Stimulated activated CD8-positive, alpha-beta memory T cell treated with anti-CD3 and anti-CD28 coated beads, Interleukin-4, amount 100 ng/mL, for 48 hours (primary cell): ENCODE measurements at places on chromosomes 7 and 10.

- DNase-seq, result no peak
Observed at GRCh38 chr10:21002091-21002878, 105.2 kb upstream of the NEBL start.

- DNase-seq, result no peak
Observed at GRCh38 chr7:132125096-132125495, 451.2 kb downstream of the PLXNA4 start.

DNA sequence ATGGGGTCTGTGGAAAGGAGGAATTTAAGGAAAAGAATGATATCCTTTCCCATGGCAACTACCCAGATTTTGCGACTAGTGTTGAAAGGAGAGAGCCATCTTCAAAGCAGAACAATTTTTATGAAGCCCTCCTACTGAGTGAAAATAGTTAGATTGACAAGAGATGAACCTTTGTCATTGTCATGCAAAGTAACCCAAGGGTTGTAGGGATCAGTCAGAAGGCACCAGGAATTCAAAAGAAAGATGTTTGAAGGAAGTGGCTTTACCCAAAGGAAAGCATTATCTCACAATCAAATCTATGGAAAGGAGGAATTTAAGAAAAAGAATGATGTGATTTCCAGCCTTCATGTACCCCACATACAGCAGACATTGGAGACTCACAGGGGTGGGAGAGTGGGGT, 544.4 kb downstream of the IPMK start:
- no peak for DNase-seq

DNA sequence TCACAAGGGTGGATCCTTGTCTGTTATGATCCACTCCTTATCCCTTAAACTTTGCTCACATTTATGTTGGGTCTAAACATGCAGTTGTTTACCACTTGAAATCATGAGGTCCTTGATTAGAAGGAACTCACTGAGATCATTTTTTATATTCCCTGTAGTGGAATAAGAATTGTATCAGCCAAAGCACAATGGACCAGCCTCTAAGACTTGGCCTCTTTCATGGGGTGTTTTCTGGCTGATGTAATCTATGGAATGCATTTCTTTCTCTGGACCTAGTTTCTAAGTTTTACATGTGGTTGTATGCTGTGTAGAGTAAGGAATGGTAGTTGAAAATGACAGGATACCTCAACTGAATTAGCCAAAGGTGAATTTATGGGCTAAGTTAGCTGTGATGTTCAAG, 376.6 kb downstream of the SORCS3 start:
- DNase-seq, result no peak

GRCh38 chr7:55157764-55158105, 138.9 kb downstream of the EGFR start:
- no peak for DNase-seq

GRCh38 chr10:116263870-116264655, 8.9 kb downstream of the GFRA1 start:
- no peak for DNase-seq

DNA sequence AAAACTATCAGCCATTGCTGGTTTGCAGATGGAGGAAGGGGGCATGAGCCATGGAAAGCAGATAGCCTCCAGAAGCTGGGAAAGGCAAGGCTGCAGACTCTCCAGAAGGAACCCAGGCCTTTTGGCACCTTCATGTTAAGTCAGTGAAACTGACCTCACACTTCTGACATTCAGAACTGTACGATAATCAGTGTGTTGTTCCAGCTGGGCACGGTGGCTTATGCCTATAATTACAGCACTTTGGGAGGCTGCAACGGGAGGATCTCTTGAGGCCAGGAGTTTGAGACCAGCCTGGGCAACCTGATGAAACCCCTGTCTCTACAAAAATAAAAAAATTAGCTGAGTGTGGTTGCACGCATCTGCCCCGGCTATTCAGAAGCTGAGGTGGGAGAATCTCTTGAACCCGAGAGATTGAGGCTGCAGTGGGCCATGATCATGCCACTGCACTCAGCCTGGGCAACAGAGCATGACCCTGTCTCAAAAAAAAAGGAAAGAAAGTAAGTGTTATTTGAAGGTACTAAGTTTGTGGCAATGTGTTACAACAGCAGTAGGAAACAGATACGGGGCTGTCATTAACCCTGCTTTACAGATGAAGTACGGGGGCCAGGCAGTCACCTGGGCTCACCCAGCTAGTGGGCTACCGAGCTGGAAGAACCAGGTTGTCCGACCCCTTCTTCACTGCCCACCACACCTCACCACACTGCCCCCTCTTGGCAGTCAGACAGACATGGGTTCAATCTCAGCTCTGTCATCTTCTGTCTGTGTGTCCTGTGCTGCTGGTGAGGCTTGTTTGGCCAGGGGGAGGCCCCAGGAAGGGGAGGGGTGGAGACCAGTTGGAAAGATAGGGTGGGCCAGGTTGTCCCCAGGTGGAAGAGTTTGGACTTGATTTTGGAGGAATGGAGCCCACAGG, 18.3 kb downstream of the CHST3 start:
- no peak for DNase-seq

DNA sequence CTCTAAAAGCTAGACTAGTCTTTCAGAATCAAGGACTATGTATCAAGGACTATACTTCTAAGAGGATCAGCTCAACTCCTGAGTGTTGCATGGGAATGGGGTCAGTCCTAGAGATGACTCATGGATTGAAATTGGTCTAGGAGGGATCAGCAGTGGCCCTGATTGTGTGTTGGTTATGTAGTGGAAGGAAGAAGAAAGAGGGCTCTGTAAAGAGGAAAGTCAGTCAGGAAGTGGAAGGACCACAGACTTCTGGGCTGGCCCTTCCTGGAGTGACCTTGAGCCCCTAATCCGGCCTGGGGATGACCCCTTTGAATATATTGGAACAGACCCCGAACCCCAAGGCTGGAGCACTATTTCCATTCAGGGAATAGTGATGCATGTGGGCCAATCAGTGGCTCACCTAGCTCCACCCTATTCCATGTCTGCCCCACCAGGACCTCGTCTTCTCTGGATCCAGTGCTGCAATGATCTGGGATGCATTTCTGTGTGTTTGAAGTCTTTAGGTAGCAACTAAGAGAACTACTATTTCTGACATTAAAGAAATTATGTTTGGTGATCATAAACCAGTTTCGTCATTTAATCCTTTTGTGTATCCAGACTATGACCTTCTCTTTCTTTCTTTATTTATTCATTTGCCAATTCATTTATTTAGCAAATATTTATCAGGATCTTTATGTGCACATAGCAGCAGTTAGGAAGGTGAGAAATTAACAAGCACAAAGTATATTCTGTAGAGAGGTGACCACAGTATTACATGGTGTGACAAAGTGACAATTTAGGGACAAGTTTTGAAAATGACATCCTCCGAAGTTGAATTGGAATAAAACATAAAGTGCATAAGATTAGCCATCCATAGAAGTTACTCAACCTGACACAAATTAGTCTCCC, 48.6 kb upstream of the KIF5B start:
- DNase-seq, result no peak

- DNase-seq, result no peak
Observed at GRCh38 chr7:86913709-86914108, 145.7 kb downstream of the ELAPOR2 start.

DNA sequence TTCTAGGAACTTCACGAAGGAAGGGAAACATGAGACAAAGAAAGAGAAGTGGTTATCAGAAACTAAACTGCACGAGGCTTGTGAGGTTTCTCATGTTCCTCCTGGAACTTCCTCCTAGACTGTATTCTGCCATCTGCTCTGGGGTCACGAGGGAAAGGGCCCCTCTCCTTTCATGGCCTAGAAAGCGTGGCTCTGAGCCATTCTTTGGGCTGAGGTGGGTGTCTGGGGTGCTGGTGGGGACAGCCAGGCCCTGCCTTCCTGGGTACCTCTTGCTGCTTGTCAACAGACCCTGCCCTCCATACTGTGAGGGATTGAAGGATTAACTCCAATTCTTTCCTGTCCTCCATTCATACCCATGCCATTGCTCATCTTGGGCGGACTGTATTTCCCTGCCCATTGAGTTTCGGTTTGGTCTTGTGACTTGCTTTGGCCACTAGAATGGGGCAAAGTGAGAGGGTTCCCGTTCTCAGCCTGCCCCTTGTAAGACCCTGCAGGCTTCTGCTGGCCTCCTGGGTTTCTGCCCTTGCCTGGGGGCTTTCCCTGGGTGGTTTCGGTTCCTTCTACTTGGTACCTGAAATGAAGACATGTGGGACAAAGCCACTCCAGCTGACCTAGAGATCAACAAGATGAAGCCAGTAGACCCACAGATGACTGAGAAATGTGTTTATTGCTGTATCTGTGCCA, 14.9 kb upstream of the GIMAP8 start:
- DNase-seq, result no peak

DNA sequence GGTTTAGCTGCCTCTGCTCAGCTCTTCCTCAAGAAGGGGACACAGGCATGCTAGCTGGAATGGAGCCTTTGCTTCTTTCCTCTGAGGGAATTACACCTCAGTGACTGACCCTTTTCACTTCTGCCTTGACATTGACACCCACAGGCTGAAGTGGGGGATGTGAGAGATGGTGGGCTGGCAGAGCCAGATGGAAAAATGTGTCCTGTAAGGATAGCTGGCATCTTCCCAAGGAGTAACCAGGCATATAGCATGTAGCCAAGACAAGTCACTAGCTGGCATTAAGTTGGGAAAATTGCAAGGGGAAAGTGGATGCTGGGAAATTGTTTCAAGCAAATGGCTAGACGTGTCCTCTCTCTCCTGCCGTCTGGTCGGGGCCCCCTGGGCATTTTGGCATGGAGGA, 19.9 kb downstream of the STMP1 start:
- DNase-seq, result no peak

DNA sequence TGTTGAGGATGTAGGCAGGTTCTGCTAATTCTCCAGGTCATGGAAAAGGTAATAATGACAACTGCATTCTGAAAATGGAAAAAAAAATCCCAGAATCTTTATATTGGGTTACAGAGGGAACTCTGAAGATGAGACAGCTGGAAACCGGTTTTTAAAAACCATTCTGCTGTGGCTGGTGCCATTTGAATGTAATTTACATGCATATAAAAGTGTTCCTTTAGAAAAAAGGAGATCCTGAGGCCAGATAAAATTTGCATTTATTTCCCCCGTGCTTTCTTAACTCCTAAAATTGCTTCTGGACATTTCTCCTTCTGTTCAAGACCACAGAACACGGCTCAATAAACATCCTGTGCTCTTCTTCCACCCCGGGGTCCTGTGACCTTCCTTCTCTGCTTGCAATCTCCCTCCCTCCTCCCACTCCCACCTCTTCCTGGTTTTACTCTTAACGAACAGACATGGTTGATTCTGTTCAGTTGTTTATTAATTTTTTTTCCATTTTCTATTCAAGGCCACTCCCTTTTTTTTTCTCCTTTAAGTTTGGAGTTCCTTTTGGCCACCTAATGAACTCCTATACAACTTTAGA, 41.6 kb downstream of the SH2D4B start:
- no peak for DNase-seq

DNA sequence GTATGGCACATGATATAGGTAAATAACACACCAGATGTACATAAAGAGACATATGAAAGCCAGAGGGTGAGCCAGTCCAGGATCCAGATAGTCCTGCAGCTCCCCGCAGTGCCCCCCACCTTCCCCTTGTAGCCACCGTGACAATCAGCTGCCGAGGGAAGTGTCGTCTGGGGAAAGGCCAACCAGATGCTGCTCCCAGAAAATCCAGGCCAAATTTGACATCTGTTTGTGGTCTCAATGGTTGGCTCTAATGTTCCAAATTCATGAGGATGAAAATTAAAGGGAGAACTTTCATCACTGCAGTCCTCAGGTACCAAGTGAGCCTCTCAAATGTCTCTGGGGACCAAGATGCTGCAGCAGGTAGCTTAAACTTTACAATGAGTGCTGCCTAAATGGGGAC, 210.3 kb downstream of the PTEN start:
- no peak for DNase-seq

DNA sequence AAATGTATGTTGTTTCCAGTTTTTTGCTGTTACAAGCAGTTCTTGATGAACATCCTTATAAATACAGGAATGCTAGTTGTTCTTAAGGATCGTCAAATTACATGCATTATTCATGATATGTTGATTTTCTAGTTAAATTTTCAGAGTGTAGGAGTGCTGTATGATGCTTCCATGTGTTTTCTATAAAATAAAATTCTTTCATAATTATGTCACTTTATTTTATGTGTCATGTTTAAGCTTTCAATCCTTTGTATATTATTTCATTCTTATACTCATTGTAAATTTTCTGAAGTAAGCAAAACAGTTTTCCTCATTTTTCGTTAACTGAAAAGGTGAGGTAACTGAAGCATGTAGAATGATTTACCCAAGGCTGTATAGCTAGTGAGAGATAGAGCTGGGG, 16.8 kb upstream of the MYPN start:
- no peak for DNase-seq

DNA sequence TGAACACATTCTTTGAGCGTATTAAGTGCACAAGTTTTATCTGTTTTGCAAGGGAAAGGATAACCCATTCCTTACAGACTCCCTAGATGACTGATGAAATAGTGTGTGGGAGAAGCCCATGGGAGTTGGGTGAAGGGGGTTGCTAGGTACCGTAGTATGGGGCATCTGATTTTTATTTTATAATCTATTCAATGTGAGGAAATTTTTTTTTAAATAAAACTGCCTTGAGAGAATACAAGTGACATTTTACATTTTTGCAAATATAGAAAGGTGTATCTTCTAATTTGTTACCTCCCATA, 1.4 kb downstream of the BTAF1 start:
- DNase-seq, result no peak

GRCh38 chr7:112790586-112791003, 402 bp upstream of the TMEM168 start:
- DNase-seq, result no peak

DNA sequence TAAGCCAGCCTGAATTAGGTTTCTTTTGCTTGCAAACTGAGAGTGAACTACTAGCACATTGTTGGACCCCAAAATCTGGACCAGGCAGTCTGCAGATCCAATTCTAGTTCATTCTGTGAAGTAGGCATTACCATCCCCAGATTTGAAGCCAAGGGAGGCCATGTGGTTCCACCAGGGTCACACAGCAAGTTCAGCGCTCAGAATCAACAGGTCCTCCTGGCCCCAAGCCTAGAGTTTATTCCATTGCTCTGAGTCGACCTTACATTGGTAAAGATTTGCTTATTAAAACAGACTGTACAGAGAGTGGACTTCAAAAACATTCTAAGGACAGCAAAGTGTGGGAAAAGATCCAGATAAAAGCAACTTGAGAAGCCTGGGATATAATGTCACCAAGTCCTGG, 50.9 kb downstream of the AFAP1L2 start:
- no peak for DNase-seq
